ENCODE measurements at places on chromosomes 12 and 14.

DNA sequence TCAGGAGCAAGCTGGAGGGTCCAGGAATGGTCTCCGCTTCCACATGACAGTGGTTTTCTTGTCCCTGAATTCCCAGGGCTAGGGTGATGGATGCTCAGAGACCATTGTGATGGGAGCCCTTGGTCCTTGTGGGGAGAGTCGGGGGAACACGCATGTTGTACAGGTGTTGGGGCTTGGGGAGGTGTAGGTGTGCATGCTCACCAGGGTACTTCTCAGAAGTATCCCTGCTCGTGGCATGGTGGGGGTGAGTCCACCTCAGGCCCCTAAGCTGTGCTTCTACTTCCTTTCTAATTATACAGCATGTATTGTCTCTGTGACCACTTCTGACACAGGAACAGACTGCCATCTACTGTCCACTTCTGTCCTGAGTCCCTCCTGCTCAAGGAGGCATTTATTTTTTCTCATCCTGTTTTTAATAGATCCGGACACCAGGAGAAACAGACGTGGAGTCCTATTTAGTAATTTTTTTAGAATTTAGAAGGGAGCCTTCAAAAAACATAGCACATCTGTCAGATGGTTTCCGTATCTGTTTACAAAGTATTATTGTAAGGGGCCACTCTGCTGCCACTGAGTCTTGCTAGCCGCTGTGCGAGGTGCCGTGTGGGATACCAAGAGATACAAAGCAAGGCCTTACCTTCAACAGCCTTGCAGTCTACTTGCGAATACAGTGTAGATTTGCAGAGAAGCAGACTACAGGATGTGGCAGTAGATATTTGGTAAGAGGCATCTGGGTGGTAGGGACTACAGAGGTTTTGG lies 10.5 kb downstream of the NTF3 start:
- peak; percentile 27 for DNase-seq

- no peak for DNase-seq
Observed at GRCh38 chr14:51564460-51564859, 87.2 kb upstream of the FRMD6 start.

DNA sequence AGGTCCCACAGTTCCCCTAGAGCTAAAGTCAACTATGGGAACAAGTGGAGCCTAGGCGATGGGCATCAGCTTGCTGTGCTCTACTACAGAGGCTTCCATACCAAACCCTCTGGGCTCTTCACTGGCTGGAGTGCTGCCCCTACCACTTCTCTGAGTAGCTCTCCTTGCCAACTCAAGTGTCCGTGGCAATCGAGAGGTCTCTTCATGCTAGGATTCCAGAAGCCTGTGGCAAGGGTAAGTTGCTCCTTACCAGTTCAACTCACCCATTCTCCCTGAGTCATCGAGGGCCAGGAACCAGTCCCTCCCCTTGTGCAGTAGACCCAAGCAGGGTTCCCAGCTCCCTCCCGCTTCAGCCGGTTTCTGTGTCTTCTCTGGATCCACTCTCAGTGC lies 76.1 kb downstream of the GALC start:
- DNase-seq, result no peak

- DNase-seq, result no peak
Observed at GRCh38 chr12:92108651-92109050, 37.0 kb downstream of the BTG1 start.

GRCh38 chr14:104843442-104844305 lies 21.4 kb upstream of the CEP170B start:
- DNase-seq, result no peak

GRCh38 chr12:31518680-31519227 lies 72.2 kb downstream of the DENND5B start:
- peak; percentile 85 for DNase-seq

DNA sequence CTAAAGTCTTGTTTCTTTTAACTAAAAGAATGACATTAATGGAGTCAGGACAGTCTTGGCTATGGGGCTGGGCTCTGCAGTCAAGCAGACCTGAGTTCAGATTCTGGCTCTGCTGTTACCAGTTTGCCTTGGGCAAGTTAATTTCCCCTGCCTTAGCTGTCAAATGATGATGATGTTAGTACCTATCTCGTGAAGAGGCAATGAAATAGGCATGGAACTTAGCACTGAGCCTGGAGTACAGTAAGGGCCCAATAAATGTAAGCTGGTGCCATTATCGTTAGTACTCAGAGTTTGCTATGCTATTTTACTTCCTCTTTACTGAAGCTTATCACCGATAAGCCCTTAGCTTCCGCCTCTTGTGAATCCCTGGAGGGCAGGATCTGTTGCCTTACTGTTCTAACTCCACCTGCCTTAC lies 8.5 kb downstream of the FBXW8 start:
- DNase-seq, result no peak

- no peak for DNase-seq
Observed at GRCh38 chr12:110266381-110266960, 14.6 kb upstream of the ATP2A2 start.

GRCh38 chr14:79573486-79573885 lies 637.8 kb downstream of the DIO2 start:
- DNase-seq, result no peak

DNA sequence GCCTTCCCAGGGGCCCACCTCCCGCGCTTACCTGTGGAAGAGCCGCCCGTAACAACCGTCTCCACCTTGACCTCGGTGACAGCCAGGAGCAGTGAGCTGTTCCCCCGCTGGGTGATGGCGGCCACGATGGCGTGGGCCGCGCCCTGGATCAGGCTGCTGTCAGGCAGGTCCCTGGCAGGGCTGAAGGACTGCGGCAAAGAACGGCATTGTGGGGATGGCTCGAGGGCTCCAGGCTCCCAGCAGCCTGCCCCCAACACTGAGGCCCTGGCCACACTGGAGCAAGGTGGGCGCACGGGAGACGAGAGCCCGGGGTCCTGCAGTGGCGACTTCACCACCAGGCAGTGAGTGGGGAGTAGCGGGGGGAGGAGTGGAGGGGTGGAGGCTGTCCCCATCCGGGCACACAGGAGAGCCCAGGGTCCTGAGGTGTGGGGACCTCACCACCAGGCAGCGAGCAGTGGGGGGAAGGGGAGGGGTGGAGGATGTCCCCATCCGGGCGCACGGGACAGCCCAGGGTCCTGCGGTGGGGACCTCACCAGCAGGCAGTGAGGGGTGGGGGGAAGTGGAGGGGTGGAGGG lies 25.0 kb downstream of the JAG2 start:
- no peak for DNase-seq

GRCh38 chr14:39268393-39268792 lies 34.7 kb downstream of the MIA2 start:
- DNase-seq, result no peak

GRCh38 chr12:79444089-79444488 lies 246.7 kb downstream of the PAWR start:
- peak; percentile 13 for DNase-seq

DNA sequence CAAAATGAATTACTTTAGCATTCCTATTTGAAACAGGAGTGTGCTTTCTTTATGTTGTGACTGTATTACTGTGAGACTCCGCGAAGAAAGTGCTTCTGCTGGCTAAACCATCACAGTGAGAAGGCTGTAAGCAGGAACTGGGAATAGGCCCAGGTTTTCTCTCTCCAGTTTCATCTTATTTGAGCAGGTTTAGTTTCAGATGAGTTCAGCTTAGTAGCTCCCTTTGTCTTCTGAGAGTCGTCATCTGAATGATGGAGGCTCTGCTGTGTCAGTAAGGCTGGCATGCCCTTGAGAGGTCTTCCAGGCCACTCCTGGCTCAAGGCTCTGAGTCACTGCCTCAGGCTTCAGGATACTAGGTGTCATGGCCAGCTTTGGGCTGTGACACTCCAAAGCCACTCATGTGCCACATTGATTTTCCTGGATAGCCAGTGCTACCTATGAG lies 205.6 kb upstream of the RGS6 start:
- DNase-seq, result no peak

DNA sequence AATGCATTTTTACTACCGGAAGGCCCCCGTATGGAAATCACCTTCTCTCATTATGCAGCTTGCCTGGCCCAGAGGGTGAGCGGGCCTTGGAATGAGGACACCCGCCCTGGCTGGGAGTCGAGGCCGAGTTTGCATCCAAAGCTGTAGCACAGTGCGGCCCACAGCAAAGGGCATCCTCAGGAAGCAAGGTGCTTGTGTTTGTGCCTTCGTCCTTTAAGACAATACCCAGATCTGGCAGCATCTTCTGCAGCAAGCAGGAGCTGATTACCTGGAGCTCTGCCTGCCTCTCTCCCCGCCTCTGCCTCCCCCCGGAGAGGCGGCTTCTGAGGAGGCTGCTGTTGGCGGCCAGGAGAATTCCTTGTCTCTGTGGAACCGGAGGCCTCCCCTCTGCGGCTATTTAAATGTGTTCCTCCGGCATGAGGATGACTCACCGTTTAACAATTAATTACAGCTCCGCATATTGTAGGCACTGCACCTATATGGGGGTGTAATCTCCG lies 145.3 kb downstream of the CACNA1C start:
- peak; percentile 69 for DNase-seq

DNA sequence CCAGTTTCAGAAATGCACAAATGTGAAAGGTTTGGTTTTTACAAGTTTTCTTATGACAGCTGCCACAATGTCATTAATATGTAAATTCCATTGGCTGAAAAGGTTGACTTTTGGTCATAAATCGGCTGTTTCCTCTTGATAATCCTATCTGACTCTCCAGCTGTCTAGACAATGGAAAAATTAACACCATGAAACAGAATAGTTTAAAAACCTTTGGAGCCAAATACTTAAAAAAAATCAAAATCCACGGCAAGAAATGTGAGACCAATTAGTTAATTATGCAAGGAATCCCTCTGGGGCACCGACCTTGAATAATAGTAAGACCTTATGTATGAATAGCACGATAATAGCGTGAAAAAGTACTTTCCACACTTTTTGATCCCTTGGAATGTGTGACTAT lies 138.0 kb downstream of the ZNF664 start:
- no peak for DNase-seq

DNA sequence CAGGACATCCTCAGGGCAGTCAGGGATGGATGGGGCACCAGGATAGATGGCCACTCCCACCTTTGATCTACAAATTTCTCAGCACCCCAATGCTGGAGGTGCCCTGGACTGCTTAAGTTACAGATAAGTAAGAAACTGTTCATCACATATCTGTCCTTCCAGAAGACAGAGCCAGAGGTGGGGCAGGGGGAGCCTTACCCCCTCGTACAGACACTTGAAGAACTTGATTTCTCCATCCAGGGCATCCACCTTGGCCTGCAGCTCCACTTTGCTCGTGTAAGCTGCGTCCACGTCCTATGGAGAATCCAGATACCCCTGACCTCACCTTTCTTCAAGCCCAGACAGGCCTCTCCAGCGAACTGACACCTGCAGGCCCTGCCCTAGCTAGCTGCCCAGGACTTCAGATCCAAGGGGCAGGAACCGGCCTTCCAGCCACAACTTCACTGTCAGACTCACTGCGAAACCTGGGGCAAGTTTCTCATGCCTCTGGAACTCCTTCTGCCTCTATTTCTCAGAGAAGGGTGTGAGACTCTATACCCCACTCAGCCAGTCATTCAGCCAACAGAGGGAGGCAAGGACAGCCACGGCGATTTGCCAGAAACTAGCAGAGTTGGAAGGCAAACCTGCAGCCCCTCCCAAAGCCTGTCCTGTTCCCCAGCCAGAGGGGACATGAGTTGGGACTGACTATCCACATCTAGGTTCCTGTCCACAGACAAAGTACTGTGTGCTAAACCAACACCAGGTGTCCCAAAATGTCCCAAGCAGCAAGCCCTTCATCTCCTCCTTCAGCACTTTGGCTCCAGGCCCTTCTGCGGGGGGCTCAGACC lies 3.8 kb downstream of the KRT73 start:
- DNase-seq, result no peak

DNA sequence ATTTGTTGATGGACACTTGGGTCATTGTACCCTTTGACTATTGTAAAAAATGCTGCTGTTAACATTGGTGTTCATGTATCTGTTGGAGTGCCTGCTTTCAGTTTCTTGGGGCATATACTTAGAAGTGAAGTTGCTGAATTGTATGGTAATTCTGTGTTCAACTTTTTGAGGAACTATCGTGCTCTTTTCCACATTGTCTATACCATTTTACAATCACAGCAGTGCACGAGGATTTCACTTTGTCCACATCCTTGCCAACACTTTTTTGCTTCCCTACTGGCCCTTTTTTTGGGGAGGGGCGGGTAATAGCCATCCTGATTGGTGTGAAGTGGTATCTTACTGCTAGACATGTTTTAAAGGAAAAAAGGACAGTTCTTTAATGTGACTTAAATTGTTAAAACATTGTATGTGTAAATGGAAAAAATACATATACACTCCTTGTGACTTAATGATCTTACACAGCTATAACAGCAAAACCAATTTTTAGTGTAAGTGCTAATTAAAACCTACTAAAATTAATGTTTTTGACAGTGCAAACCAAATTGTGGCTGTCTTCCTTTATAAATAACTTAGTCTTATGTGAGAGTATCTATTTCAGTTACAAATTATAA lies 52.7 kb downstream of the WNK1 start:
- no peak for DNase-seq

DNA sequence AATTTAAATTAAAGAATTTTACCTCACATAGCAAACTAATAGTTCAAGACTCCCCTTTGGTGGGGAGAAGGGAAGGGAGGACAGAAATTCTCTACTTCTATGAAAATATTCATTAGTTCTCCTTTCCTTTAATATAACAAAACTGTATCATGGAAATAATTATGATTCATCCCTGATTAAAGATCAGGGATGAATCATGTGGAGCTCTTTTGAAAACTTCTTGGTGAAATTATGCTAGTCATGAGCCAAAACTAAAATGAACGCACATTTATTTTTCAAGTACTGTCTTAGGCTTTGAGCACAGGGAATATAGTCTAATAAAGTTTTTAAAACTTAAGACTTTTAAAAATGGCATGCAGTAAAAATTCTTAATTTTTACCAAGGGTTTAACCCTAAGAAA lies 17.1 kb downstream of the TMBIM4 start:
- DNase-seq, result no peak

DNA sequence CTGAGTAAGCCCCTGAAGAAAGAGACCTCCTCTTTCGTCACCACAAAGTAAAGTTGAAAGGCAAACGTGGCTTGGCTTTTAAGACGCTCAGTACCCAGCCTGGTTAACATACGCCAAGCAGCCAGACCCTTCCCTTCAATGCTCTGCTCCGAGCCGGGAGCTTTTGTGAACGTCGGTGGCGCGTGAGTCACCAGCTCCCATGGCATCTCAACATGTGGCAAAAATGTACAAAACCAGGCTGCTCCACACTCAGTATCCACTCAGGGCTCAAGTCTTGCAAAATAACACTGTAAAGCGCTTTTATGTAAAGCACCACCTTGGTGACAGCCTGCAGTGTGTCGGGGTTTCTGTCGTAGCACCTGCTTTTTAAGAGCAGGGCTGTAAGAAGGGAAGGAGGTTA lies 89.0 kb downstream of the SETD3 start:
- no peak for DNase-seq

All from RWPE1 (cell line).